Retinal pigment epithelial cell (primary cell): ENCODE measurements at places on chromosomes 12 and 14.

DNA sequence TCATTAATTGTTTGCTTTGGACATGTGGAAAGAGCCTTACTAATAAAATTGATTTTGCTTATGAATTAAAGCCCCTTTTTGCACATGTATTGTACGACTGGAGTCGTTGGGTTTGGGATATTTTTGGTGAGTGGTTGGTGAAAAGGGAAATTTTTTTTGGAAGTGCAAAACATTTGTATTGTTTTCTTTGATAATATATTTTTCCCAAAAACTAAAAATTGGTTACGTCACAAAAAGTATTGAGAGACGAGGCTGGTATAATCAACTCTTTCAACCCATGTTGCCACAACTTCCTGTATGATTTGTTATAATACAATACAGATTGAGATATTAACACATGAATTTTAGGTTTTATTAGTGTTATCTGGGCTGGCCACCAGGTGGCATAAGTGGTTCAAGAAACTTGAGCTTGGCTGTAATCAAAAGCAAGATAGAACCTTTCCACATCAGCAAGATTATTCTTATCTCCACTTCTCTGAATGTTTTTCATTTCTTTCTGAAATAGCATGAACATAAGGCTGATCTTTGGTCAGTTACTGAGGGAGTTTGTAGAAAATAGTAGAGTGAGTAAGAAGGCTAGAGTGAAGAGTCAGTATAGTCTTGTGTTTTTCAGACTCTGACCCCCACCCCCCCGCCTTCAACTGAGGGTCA lies 8.7 kb downstream of the NGDN start:
- DNase-seq = peak; percentile 26

GRCh38 chr14:104799244-104800014 lies 1.5 kb upstream of the ZBTB42 start:
- no peak for DNase-seq

DNA sequence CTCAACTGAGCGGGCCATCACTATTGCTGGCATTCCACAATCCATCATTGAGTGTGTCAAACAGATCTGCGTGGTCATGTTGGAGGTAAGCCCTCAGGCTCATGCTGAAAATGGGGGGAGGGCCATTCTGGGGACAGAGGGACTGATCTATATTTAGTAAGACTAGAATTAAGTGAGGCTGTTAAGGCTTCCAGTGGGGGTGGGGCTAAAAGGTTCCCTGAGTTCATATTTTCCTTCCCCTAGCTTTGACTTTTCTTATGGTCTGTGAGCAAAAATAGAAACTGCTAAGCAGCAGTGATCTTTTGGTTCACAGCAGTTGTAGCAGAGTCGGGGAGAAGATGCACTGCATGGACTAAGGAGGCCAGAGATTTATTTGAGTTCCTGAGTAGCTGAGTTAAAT lies 9.2 kb downstream of the PCBP2 start:
- DNase-seq = no peak

GRCh38 chr12:107761502-107761904 lies 566 bp upstream of the PRDM4 start:
- no peak for DNase-seq

- no peak for DNase-seq
Measured at GRCh38 chr12:106141452-106141851, 2.7 kb upstream of the NUAK1 start.

- no peak for DNase-seq
Measured at GRCh38 chr12:94198872-94199271, 50.5 kb downstream of the PLXNC1 start.

- DNase-seq = peak; percentile 41
Measured at GRCh38 chr12:33012226-33012625, 115.6 kb upstream of the PKP2 start.

DNA sequence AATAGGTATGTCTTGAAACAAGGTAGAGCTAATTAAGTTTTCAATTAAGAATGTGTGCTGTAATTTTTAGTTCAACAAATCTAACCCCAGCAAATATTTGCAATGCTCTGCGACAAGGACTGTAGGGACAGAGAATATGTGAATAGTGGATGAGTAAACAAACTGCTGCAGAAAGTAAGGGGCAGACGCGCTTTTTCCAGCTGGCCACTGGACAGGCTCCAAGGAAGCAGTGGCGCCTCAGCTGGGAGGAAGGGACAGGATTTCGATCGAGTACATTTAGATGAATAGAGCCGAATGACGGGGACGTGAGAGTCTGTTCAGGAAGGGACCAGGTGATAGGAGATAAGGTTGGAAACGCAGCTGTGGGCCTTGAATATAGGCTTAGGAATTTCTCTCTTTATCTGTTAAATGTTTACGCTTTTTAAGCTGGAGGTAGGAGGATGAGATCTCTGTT lies 69.3 kb downstream of the ELK3 start:
- DNase-seq = no peak

- no peak for DNase-seq
Measured at GRCh38 chr14:82298811-82299210, 765.2 kb upstream of the SEL1L start.

- no peak for DNase-seq
Measured at GRCh38 chr14:49733836-49734235, 34.1 kb upstream of the KLHDC2 start.

GRCh38 chr12:4563336-4563735 lies 1.3 kb downstream of the DYRK4 start:
- no peak for DNase-seq

DNA sequence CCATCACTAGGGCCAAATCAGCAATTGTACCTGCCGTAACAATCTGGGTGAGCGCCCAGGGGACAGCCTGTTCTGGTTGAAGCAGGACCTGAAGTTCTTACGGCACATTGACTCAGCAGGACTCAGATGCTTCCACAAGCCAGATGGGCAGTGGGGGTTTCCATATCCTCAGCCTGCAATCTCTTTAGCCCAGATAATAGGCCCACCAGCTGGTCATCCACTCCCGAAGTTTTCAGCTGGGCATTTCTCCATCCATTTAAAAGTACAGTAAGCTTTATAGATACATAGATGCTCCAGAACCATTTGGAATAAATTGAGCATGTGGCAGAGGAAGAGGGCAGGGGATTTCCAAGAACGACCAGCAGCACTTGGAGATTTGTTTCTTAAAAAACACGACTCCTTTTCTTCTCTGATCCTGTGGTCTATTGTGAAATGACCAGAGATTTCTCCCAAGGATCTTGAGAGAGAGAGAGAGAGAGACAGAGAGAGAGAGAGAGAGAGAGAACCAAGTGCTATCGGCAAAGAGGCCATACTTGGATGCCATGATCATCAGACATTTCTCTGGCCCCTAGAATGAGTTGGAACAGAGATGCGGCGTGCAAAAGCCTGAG lies 74.8 kb upstream of the PLXNC1 start:
- no peak for DNase-seq

GRCh38 chr14:44286201-44286600 lies 220.9 kb downstream of the FSCB start:
- no peak for DNase-seq

DNA sequence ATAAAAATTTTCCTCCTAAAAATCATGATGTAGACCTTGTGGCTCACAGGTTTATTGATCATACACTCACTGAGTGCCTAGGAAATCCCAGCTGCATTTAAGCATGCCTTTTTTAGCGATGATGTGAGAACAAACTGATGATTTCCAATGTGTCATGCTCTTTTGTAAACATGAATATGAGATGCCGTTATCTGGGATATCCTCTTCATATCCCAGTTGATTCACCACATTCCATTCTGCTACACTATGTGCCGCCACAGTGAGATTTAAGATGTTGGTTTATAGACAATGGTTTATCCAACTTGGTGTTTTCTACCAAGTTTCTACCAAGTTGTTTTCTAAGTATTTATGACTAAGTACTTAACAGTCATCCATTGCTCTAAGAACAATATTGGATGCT lies 5.2 kb downstream of the OR4E1 start:
- no peak for DNase-seq

GRCh38 chr12:109727039-109727723 lies 13.6 kb downstream of the FAM222A start:
- DNase-seq = no peak

GRCh38 chr12:71472441-71472911 lies 32.9 kb downstream of the LGR5 start:
- no peak for DNase-seq

DNA sequence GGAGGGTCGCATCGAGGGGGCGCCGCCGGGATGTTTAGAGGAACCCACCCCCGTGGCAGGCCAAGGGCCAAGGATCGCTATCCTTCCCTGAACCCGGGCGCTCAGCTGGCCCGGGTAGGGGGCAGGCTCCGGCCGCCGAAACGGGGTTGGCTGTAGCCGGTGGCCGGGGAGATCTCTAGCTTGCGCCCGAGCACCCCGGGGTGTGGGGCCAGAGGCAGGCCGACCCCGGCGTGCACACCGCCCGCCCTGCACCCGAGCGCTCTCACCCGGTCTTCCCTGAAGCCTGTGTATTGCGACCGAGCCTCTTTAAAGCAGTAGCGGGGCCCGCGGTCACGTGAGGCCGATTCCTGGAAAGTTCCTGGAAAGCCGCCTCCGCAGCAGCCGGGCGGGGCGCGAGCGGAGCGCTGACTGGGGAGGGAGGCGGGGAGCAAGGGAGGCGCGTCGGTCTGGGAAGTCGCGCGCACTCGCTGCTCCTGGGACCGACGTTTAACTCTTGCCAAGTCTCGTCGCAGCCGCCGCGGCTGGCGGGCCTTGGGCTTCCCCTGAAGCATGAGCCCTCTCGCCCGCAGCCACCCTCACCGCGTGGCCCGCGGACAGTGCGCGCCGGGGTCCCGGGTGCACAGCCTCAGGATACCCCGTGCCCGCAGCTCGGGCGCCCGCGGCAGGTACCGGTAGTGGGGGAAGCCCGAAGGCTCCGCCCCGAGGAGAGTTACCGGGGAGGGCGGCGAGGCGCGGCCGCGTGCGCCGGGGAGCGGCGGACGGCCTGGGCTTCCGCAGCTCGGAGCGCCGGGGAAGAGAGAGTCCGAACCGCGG lies 1.7 kb upstream of the SOCS2 start:
- DNase-seq = peak; percentile 35

DNA sequence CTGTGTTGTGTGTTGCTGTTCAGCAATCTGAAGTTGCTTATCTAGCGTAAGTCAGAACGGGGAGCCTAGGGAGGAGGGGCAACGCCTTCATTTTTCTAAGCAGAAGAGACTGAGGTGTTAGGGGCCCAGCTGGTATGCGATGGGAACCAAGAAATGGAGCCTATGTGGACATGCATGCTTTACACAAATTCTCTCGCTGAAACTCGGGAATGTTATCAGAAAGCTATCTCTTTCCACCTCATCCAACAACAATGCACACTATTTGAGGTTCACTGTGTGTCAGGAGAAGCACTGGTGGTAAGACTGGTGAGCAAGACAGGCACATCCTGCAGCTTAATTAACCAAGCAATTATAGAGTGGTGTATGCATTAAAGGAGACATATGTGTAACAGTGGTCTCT lies 89.7 kb downstream of the NRXN3 start:
- DNase-seq = no peak

- no peak for DNase-seq
Measured at GRCh38 chr14:81447021-81447764, 47.1 kb upstream of the STON2 start.

GRCh38 chr12:49903351-49903699 lies 375 bp downstream of the FAIM2 start:
- no peak for DNase-seq

DNA sequence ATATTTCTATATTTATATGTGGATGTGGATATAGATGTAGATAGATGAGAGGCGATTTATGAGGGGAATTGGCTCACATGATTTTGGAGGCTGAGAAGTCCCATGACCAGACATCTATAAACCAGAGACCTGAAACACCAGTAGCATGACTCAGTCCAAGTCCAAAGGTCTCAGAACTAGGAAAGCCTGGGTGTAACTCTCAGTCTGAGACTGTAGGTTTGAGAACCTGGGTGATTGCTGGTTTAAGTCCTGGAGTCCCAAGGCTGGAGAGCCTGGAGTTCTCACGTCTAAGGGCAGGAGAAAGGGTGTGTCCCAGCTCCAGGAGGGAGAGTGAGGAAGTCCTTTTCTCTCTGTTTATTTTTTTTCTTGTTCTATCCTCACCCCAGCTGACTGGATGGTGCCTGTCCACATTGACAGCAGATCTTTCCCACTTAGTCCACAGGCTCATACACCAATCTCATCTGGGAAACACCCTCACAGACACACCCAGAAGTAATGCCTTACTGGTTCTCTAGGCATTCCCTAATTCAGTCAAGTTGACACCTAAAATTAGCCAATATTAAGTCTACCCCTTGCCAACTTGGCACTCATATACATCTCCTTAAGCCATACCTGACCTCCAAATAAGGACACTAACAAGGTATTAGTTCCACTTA lies 45.4 kb downstream of the EMP1 start:
- DNase-seq = no peak

DNA sequence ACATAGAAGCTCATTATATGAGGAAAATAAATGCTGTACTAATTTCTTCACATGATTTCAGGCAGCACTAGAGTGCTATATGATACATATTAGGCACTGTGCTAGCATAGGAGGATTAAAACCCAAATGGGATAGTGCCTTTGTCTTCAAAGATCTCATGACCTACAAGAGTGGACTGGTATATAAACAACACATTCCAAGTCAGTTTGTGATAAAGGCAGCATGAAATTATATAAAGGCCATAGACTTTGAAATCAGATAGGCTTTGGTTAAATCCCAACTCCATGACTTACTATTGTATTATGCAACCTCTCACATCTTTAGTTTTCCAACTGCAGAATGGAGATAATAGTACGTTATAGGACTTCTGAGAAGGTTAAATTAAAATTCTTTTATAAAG lies 179.7 kb downstream of the RAD51B start:
- DNase-seq = peak; percentile 65

DNA sequence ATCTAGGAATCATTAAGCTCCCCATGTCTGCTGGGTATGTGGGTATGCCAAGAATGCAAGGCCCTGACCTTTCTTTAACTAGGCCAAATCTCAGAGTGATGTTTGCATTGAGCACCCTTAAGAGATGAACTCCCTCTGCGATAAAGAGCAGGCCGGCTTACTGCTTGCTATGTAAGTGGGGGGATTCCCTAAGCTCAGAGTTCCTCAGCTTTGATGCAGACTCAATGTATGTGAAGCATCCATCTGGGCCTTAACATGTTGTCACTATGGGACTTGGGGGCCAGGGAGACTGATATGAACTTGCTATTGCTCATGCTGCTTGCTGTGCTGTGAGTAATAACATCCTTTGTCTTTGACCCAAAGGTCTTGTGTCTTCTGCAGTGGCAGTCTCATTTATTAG lies 149.7 kb downstream of the C12orf75 start:
- DNase-seq = peak; percentile 67

GRCh38 chr14:71701990-71702389 lies 230.2 kb upstream of the RGS6 start:
- no peak for DNase-seq
